ENCODE measurements at places on chromosomes 5 and 9. TPM values are rescaled to one million over a fixed set of nuclear protein-coding genes. Genes with fewer than 3 reads are reported as not detected.

The PDE4D gene
- 106 TPM for total RNA-seq

The TMEM171 gene
- total RNA-seq = 2.4 TPM

The KLF4 gene
- total RNA-seq = 33.1 TPM

The NMUR2 gene
- not detected for total RNA-seq

The DAB2IP gene
- 103 TPM for total RNA-seq

The MED22 gene
- 31.2 TPM for total RNA-seq

The ITGA2 gene
- 40.5 TPM for total RNA-seq

The KCNT1 gene
- total RNA-seq = 0.83 TPM

The PCDHB16 gene
- total RNA-seq = 3.4 TPM

The SEMA6A gene
- 37.8 TPM for total RNA-seq

The CYSRT1 gene
- total RNA-seq = 1.9 TPM

The SLC6A19 gene
- not detected for total RNA-seq

The GPR107 gene
- 48.2 TPM for total RNA-seq

DNA sequence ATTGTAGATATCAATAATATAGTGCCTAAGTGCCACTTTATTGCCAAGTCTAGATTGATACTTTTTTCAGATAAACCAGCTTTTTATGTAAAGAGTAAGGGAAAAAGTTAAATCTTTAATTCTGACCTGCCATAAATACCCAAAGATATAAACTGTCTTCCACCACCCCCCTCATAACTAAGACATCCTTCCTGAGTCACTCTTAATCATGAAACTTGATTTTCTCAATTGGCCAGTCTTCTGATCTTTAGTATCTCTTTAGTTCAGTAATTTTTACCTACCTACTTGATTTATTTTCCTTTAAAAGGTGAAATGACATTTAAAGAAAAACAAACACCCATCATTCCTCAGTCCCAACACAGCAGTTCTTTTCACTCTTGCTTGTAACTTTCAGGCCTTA, 21.8 kb downstream of the C5orf22 start:
- DNase-seq = no peak

DNA sequence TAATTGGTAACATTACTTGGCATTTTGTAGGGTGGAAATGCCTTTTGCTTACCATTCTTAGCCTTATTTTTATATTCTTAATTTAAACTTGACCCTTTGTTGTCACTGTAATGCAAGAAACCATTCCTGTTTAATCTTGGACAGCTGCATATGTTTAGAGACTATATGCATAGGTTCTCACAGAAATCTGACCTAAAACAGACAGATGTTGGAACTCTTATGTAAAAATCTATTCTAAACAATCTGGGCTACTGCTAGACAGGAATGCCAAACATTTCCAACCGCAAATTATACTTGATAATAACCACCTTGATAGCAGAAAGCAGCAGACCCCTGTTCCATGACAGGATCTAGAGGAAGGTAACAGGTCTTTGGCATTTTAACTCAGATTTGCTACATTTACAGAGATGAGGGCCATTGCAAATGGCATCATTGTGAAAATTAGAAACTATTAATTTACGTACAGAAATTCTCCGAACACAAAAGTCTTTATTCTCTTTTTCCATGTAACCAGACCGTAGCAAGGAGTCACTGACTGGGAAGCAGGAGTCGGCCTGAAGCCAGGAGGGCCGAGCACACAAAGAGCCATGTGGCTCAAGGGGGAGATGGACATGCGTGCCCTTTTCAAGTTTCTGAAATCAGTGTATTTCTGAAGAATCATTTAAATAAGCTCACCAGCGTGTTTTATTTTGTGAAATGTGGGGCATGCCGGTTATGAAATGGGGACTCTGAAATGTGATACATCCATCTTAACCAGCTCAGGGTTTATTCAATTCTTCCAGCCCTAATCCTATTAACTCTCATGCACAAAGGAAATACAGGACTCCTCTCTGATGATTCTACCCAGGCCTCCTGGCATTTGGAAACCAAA, 139.3 kb downstream of the AOPEP start:
- no peak for DNase-seq

DNA sequence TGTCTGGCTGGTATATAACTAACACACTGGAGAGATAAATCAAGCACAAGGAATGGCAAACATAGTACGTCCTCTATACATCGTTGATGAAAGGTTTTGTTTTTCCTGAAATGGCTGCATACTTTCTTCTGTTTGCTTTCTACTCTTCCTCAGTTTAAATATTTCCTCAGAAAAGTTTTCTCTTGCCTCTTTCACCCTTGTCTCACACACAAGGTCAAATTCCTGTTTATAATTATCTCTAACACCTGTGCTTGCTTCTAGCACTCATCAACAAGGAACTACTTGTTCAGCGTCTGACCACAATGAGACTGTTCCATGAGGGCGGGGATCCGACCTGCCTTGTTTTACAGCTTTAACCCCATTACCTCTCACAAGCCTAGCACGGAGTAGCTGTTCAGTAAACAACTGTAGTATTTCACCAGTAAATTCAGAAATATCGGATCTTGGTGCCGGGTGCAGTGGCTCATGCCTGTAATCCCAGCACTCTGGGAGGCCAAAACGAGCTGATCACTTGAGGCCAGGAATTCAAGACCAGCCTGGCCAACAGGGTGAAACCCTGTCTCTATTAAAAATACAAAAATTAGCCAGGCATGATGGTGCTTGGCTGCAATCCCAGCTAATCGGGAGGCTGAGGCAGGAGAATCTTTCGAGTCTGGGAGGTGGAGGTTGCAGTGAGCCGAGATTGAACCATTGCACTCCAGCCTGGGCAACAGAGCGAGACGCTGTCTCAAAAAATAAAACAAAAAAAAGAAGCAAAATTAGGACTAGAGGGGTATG, 37.0 kb downstream of the NR6A1 start:
- no peak for DNase-seq

GRCh38 chr5:56142233-56142613, 90.9 kb downstream of the ANKRD55 start:
- DNase-seq = no peak

- DNase-seq = no peak
Observed at GRCh38 chr5:158521995-158522394, 577.7 kb downstream of the EBF1 start.

- DNase-seq = no peak
Observed at GRCh38 chr5:98997000-98997399, 68.2 kb upstream of the CHD1 start.

DNA sequence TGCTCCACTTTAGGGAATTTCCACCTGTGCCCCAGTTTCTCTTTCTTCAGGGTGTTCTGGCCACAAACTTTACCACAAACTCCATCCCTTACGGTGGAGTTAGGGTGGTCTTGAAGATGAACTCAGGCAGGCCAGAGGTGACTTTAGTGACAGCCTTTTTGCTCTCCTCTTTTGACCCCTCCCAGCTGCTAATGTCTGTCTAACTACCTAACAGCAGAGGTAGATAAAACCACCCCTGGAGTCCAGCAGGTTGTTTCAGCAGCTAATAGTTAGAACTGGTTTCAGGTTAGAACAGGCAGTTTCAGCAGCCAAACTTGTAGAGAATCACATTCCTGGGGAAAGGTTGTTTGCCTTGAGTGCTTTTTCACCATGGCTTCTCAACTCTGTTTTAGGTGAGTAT, 971.3 kb upstream of the CDH18 start:
- no peak for DNase-seq

DNA sequence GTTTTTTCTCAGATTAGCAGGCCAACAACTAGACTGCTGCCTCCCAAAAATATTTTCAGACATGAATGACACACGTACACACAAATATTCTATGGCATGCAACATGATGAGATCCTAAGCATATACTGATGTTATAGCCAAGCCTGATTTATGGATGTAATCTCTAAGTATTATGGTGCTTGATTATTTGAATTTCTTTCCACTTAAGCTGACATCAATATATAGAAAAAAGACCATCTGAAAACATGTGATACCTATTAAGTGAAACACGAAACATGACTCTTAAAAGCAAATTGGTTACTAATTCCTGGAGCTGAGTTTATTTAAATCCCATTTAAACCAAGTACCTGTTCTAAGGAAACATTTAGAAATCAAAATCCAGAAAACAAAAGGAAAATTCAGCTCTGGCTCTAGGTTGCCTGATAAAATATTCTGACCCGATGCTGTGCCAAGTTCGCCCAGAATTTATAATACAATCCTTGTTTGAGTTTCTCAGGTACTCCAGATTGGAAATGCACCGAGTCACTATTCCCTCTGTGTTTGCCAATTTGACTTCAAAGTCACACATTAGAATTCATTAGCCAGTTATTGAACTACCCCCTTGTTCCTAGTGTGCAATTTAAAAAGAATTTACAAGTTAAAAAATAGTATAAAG, 548.6 kb downstream of the CSNK1G3 start:
- DNase-seq = no peak

- DNase-seq = peak; percentile 69
Observed at GRCh38 chr5:150497274-150497988, 10.5 kb upstream of the NDST1 start.

- DNase-seq = no peak
Observed at GRCh38 chr5:81794226-81794625, 43.3 kb upstream of the SSBP2 start.

DNA sequence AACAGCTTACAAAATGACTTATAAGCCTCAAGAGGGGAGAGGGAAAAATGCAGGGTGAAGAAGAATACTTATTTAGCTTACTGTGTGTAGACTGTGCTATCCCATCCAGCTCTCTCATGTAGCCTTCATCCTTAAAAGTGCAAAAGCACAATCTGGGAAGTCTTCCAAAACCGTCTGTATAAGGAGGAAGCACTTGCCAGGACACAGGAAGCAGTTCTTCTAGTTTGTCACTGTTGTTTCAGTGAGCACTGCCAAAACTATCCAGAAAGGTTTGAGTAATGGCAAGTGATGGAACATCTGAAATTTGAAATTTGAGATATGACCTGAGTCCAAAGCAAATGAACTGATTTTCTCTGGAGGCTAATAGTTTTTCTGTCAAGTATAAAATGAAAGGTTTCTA, 140.8 kb upstream of the ISL1 start:
- DNase-seq = no peak

GRCh38 chr9:1837453-1838084, 177.6 kb upstream of the SMARCA2 start:
- DNase-seq = no peak

- DNase-seq = no peak
Observed at GRCh38 chr9:132040808-132041207, 38.9 kb downstream of the MED27 start.

DNA sequence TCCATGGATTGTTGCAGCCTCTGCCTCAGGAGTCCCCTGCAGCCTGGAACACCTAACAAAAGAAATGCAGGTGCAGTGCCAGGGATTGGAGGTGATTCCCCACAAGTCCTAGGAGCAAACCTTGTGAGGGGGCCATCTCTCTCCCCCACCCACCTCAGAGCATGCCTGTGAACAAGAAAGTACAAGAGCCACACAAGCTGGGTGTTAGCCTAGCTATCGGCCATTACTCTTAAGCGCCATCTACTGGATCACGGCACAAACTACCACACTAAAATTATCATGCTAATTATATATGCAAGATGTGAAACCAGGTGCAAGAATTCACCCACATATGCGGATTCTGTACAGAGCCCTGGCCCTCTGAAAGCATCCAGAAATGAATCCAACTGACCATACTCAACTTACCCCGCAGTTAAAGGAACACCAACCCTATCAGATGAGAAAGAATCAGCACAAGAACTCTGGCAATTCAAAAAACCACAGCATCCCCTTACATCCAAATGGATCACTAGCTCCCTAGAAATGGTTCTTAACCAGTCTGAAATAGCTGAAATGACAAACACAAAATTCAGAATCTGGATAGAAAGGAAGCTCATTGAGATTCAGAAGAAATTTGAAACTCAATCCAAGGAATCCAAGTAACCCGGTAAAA, 16.5 kb upstream of the PRSS3 start:
- peak; percentile 57 for DNase-seq

DNA sequence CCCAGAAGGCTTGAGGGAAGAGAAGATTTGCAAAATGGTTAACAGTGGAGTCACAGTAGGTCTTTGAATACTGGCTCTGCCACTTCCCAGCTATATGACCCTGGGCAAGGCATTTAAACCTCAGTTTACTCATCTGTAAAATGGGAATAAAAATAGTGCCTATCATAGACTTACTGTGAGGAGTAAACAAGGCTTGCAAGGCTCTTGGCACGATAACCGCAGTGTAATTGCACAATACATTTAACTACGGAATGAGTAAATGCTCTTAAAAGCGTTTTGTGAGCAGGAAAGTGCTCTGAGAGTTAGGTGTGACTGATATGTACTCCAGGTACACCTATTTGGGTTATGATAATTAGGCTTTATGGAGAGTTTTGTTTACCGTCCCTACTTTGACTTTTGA, 8.4 kb downstream of the SLC36A3 start:
- DNase-seq = no peak

GRCh38 chr9:107530679-107531078, 41.1 kb upstream of the KLF4 start:
- DNase-seq = no peak

GRCh38 chr9:120937596-120937995, 11.0 kb upstream of the TRAF1 start:
- DNase-seq = no peak

DNA sequence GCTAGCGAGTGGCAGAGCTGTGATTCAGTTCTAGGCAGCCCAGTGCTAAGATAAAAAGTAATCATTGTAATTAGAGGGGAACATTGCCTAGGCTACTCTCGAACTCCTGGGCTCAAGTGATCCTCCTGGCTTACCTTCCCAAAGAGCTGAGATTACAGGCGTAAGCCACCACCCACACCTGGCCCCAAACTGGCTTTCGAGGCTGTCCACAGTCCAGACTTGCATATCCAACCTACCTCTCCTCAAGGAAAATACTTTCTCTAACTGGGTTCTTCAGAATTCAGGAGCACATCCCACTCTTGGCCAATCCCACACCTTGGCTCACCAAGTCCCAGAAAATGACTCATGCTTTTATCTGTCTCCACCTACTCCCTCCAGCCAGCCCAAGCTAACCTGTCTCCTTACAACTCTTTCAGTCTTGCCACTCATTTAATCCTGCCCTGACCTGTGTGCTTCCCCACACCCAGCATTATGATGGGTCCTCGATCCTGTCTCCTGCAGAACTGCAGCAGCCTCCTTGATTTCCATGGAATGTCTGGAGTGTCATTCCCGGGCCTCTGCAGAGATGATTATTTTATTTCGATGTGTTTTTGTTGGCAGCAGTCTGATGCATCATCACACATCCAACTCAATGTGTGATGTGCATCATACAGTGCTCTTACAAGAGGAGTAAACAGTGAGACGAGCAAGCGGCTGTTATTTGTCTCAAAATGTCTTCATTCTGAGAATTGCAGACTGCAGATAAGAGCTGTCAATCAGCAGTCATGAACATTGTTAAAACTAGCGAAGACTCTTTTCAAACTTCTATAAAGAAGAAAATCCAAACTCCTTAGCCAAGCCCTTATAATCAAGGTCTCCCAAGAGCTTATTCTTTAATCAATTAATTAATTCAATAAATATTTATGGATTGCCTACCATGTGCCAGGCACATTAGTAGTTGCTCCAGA, 167.3 kb downstream of the SEC61B start:
- DNase-seq = no peak

DNA sequence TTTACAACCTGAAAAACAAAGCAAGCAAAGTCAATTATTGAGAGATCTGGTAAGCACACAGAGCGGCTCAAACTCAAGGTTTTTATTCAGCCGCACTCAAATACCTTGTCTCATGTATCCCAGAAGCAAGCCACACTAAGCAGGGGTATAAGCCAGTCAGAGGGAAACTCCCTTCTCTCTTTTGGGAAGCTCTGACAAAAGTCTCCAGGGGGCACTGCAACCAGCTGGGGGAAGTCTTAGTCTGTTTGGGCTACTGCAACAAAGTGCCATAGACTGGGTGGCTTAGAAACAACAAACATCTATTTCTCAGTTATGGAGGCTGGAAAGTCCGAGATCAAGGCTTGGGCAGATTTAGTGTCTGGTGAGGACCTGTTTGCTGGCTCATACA, 246.0 kb downstream of the ENC1 start:
- no peak for DNase-seq

- DNase-seq = peak; percentile 84
Observed at GRCh38 chr5:151213803-151214613, 9.9 kb downstream of the CCDC69 start.

Data from ureter (tissue), 1 donor.